GOT3 (cell line): ENCODE measurements at places on chromosomes 13 and 19.

- no peak for DNase-seq
These were observed 10.7 kb downstream of the C19orf25 start for GRCh38 chr19:1468274-1468820.

DNA sequence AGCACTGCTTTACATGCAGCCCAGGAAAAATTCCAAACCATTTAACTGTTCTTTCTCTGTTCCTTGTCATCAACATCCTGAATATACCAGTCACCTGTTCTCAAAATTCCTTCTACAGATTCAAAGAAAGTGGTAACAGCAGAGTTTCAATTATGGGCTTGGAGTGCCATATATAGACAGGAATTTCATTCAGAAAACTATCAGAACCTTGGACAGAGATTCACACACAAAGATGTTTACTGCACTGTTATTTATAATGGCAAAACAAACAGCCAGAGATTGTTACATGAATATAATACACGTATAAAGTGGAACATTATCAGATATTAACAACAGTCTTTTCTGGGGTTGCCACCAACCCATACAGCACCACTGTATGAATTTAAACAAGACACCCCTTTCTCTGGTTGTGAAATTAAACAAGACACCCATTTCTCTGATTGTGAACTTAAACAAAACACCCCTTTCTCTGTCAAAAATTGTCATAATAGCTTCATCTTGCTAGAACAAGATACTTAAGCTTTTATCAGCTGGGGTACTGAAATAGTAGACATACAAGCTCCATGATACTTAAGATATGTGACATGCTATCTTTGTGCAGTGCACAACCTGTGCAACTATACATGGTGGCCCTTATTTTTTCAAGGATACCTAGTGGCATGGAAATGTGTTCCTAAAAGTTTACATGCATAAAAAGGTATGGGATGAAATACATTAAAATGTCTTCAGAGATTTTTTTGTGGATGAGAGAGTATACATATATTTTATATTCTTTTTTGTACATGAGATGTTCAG lies 12.6 kb downstream of the CACNA1A start:
- no peak for DNase-seq

DNA sequence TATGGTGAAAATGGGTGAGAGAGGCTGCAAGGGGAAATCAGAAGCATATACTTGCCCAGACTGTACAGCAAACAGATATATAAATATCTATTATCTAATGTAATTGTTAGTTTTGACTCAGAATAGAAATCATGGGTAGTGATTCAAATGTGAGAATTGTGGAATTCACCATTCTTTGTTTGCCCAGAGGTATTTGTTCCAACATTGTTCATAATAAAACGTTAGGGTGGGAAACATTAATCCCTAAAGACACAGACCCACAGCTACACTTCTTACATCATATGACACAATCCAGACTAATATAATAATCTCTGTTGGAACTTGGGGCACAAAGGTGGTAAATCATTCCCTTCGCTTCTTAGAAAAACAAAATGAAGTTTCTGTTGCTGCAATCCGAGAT lies 646.5 kb upstream of the SLITRK6 start:
- no peak for DNase-seq

DNA sequence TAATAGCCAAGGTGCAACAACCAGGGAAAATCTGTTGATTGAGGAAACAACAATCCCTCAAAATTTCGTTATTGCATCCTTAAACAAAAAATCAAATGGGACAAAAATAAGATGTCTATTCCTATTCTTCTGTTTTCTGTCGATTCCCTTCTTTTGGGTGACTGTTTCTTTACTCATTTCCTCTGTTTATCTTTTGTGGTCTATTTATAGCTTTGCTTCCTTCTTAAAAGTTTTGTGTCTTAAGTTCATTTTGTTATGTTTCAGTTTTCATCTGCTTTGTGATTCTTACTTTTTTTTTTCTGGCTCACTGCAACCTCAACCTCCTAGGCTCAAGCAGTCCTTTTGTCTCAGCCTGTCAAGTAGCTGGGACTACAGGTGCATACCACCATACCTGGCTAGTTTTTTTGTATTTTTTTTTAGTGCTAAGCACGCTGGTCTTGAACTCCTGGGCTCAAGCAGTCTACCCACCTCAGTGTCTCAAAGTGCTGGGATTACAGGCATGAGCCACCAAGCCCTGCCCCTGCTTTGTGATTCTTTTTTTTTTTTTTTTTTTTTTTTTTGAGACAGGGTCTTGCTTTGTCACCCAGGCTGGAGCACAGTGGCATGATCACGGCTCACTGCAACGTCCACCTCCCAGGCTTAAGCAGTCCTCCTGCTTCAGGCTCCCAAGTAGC lies 10.4 kb downstream of the ZNF146 start:
- no peak for DNase-seq

DNA sequence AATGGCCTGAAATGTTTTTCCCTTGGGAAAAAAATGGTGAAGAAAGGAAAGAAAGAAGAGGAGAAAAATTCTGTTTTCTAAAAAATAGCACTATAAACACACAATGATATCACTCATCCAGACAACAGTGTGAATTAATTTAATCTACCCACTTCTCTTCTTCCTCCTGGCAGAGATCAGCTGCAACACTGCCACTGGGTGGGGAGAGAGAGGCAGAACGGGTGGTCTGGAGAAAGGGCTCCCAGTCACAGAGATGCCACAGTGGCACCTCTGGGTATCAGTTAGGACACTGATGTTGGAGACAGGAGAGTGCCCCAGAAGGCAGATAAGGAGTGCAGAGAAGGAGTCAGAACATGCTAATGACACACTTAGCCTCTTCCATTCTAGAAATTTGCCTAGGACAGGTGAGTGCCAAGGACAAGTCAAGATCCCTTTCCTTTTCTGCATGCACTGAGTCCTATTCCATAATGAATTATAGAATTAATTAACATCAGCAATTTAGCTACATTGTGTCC lies 168.6 kb downstream of the SUCLA2 start:
- no peak for DNase-seq

- DNase-seq = no peak
These were observed 12.6 kb downstream of the FBXO46 start for GRCh38 chr19:45717983-45718650.

DNA sequence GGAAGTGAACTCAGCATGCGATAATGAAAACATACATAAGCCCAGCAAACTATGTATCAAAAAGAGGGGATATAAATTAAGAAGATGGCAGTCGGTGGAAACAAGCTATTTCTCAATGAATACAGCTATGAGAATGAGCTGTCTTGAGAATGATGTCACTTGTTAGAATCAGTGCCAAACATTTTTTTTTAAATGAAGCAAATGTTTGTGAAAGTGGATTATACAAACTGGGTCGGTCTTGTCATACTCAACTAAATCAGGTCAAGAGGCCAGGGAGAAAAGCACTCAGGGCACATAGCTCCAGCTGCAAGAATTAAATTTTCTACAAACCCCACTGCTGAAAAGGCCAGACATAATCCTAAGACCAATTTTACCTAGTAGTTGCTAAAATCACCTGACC lies 1048.4 kb downstream of the SLITRK1 start:
- DNase-seq = no peak

DNA sequence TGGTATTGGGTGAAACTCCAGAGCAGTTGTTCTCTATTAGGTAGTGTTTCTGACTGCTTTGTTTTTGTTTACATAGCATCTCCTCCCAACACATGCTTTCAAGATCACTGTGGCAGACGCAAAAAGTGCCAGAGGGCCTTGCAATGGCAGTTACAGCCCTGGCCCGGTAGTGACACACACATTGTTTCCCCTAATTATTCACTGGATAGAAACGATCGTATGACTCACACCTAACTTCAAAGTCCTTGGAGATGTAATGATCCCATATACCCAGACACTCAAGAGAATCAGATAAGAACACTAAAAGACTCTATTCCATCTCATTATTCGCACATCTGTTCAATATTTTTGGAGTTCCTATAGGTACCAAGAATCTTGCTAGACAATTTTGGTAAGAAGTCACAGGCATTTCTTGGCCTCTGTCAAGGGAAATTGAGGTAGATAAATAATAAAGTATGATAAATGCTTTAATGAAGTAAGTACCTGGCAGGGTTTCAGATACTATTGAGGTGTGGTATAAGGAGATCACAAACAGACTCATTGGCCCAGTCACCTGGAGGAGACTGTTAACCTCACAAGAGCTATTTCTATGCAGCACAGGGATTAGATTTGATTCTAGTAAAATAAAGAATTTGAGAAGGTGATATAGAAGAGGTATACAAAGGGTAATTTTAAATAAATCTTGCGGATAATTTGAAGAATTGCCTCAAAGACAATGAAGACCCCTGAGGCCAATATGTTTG lies 485.3 kb downstream of the SLITRK6 start:
- DNase-seq = no peak

DNA sequence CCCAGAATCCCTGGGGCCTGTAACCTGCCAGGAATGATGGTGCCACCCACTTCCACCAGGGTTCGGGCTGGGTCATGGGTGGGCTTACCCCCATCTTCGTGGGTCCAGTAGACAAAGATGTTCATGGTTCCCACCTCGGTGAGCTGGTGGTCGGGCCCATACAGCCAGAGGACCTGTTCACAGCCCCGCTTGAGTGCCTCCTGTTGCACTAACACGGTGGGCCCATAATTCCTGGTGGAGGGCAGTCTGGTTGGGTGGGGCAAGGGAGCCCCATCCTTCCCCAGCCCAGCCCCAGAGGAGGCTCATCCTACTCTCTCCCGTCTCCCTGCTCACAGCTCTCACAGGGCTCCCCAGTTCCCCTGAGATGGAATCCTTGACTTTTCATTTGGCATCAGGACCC lies 13.7 kb downstream of the BCAT2 start:
- no peak for DNase-seq

- DNase-seq = no peak
These were observed 52.1 kb upstream of the AKAP11 start for GRCh38 chr13:42219876-42220275.

DNA sequence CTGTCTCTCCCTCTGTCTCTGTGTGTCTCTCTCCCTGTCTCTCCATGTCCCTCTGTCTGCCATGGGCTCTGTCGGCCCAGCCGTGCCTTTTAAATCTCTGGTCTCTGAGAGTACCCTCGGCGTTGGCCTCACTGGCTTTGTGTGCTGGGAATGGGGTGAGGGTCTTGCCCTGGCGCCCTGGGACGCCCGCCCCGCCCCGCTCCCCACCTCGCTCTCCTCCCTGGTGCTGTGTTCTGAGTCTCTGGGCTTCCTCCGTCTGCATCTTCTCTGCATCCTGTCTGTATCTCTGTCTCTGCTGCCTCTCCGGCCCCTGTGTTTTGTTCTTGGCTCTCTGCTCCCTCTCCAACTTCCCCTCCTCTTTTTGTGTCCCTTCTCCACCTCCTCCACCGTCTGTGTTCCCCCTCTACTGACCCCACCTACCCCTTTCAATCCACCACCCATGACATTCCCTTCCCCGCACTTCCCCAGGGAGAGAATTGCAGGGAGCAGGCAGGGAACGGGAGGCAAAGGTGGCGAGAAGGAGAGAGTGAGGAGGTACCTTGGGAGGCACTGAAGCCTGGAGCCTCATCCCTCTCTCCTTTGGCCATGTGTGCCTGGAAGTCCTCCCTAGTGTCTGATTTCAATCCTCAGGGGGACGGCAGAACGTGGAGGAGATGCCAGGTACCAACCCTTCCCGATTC lies 4.0 kb upstream of the MEIS3 start:
- DNase-seq = no peak

- no peak for DNase-seq
These were observed 463 bp upstream of the GPC6 start for GRCh38 chr13:93226065-93226622.

DNA sequence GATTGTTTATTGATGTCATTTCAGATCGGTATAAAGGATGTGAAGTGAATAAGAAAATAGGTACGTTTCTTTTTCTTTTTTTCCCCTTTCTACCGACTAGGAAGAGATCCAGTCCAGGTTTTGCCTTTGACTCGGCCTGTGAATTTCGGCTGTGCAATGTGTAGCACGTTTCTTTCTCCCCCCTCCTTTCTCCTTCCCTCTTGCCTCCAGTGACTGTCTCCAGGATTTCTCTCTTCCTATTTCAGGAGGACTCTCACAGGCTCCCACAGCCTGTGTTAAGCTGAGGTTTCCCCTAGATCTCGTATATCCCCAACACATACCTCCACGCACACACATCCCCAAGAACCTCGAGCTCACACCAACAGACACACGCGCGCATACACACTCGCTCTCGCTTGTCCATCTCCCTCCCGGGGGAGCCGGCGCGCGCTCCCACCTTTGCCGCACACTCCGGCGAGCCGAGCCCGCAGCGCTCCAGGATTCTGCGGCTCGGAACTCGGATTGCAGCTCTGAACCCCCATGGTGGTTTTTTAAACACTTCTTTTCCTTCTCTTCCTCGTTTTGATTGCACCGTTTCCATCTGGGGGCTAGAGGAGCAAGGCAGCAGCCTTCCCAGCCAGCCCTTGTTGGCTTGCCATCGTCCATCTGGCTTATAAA lies at the start of gene GPC6:
Gene GPC6, plus strand, starts transcription at position 185 of the 657 bp plus-strand sequence.
- peak; percentile 14 for DNase-seq

DNA sequence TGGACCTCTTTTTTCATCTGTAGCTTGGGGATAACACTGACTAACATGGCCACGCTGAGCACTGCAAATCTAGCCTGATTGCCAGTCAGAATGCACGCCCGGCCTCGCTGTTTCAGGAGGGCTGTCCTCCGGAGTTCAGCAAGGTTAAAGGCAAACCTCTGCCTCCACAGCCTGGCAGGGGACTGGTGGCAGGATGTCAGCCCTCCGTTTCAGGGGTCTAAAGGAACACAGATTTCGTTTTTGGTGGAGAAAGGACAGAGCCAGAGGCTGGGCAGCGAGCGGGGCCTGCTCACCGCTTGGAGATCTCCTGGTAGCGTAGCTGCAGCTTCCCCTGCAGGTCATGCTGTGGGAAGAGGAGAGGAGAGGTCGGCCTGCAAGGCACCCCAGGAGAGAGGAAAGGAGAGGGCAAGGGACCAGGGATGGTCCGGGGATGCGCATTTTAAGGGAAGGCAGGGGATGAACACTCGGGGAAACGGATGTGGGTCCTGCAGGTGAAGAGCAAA lies 560 bp downstream of the NDUFA7 start:
- DNase-seq = no peak

- no peak for DNase-seq
These were observed 8.3 kb downstream of the PRAM1 start for GRCh38 chr19:8494158-8494557.

DNA sequence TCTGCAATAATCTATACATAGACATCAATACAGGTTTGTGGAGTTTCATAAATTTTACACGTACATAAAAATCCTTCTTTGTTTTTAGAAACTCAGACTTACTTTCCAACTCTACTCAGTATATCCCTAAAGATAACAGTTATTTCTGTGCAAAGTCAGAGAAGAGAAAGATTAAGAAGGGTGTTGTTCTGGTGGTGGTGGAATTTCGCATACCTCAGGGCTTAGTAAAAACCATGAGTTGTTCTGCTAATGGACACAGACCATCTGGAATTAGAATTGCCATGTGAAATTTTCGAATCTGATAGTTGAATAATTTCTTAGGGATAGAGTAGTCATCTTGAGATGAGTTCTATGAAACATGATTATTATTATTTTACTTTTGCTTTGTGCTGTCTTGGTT lies 102.7 kb downstream of the ZAR1L start:
- no peak for DNase-seq

GRCh38 chr19:33814181-33815165 lies 17.8 kb downstream of the KCTD15 start:
- no peak for DNase-seq
